Liver (tissue), 10 donors: ENCODE measurements at places on chromosomes 5 and 9. TPM values are rescaled to one million over a fixed set of nuclear protein-coding genes. Genes with fewer than 3 reads are reported as not detected.

The TAF11L2 gene
- total RNA-seq: not detected

- H3K4me1 ChIP-seq: no peaks in the 10 kb centered on the region
- H3K27me3 ChIP-seq: no peaks in the 10 kb centered on the region
- no peaks in the 10 kb centered on the region for H3K36me3 ChIP-seq
- DNase-seq: no peak
Measured at GRCh38 chr5:121497176-121497575, 354.5 kb upstream of the FTMT start.

The HEMGN gene
- 218 TPM for total RNA-seq

GRCh38 chr9:134323741-134324358, 2.4 kb upstream of the RXRA start:
- DNase-seq: no peak
- H3K27me3 ChIP-seq: no peaks in the 10 kb centered on the region
- peaks cover 37% of the 10 kb centered on the region for H3K4me1 ChIP-seq
- H3K4me3 ChIP-seq: no peak overlapping the region
- no peaks in the 10 kb centered on the region for H3K36me3 ChIP-seq

The CARD9 gene
- 5.3 TPM for total RNA-seq

DNA sequence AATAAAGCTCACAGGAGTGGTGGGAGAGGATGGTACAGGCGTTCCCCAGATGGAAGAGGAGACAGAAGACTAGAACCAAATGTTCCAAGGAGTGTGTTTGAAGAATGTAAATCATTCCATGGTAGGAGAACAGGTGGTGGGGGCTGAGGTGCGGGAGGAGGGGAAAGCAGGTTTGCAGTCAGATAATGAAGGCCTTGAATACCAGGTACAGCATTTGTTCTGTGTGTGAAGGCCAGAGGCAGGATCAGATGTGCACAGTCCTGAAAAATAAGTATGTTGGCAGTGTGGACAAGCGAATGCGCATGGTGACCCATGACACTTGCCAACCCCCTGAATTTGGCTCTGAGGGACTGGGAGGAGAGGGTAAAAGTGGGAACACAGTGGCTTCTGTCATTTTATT, 59.9 kb upstream of the ALDH1B1 start:
- DNase-seq: no peak
- no peaks in the 10 kb centered on the region for H3K27me3 ChIP-seq
- no peak overlapping the region for H3K27ac ChIP-seq
- H3K4me3 ChIP-seq: no peak overlapping the region
- no peaks in the 10 kb centered on the region for H3K4me1 ChIP-seq

- H3K27ac ChIP-seq: no peak overlapping the region
- H3K27me3 ChIP-seq: peaks cover 6% of the 10 kb centered on the region
- no peak overlapping the region for H3K4me3 ChIP-seq
- no peaks in the 10 kb centered on the region for H3K4me1 ChIP-seq
- no peaks in the 10 kb centered on the region for H3K36me3 ChIP-seq
- DNase-seq: no peak
Measured at GRCh38 chr5:107464416-107464815, 206.3 kb downstream of the EFNA5 start.

The CARTPT gene
- total RNA-seq: not detected

The SEC61B gene
- total RNA-seq: 122 TPM

DNA sequence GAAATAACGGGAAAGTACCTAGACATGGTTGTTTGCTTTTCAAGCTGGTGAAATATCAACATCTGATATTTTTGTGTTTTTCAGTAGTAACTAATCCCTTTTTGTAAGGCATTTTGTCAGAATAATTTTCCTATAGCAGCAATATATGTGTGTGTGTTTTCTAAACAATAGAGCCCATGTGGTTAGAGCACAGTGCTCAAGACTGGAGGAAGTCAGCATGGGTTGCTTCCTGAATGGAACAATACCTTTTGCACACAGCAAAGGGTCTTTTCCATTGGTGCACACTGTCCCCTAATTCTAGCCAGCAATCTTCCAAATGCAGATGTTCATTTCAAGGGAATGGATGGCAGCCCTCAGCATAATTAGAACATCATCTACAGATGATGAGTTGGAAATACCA, 270.1 kb downstream of the AOPEP start:
- no peaks in the 10 kb centered on the region for H3K36me3 ChIP-seq
- peak overlapping the region; percentile 96 for H3K27ac ChIP-seq
- no peak overlapping the region for H3K4me3 ChIP-seq
- no peak for DNase-seq
- H3K27me3 ChIP-seq: no peaks in the 10 kb centered on the region

GRCh38 chr5:6762116-6762515, 48.9 kb downstream of the TENT4A start:
- no peaks in the 10 kb centered on the region for H3K27me3 ChIP-seq
- H3K36me3 ChIP-seq: no peaks in the 10 kb centered on the region
- peaks cover 28% of the 10 kb centered on the region for H3K4me1 ChIP-seq
- no peak for DNase-seq
- H3K4me3 ChIP-seq: no peak overlapping the region

- no peaks in the 10 kb centered on the region for H3K36me3 ChIP-seq
- H3K4me3 ChIP-seq: no peak overlapping the region
Measured at GRCh38 chr9:128073253-128073886, 5.3 kb downstream of the SLC25A25 start.

GRCh38 chr9:14347406-14348122, 33.6 kb upstream of the NFIB start:
- peak overlapping the region; percentile 51 for H3K4me3 ChIP-seq
- peaks cover 51% of the 10 kb centered on the region for H3K4me1 ChIP-seq
- peaks cover 38% of the 10 kb centered on the region for H3K27me3 ChIP-seq
- no peak for DNase-seq
- no peaks in the 10 kb centered on the region for H3K36me3 ChIP-seq

GRCh38 chr5:170523142-170523551, 19.3 kb downstream of the KCNIP1 start:
- no peak for DNase-seq
- no peak overlapping the region for H3K4me3 ChIP-seq
- H3K27me3 ChIP-seq: no peaks in the 10 kb centered on the region
- no peaks in the 10 kb centered on the region for H3K4me1 ChIP-seq

DNA sequence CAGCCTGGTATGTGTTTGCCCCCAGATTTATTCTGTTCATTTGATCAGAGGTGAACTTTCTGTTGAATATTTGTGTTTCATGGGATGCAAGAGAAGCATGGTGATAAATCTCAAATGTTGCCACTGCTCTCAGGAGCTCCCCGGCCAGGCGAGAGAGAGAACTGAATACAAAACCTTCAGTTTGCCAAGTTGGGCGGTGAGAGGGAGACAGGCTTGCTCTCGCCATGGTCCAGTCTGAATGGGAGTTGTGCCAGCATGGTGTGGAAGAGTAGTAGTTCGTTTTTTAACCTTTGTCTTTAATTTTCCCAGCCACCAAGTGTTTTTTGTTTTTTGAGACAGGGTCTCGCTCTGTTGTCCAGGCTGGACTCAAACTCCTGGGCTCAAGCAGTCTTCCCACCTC, 2.7 kb downstream of the NTMT1 start:
- peaks cover 26% of the 10 kb centered on the region for H3K4me1 ChIP-seq
- no peak overlapping the region for H3K27ac ChIP-seq
- H3K27me3 ChIP-seq: no peaks in the 10 kb centered on the region

DNA sequence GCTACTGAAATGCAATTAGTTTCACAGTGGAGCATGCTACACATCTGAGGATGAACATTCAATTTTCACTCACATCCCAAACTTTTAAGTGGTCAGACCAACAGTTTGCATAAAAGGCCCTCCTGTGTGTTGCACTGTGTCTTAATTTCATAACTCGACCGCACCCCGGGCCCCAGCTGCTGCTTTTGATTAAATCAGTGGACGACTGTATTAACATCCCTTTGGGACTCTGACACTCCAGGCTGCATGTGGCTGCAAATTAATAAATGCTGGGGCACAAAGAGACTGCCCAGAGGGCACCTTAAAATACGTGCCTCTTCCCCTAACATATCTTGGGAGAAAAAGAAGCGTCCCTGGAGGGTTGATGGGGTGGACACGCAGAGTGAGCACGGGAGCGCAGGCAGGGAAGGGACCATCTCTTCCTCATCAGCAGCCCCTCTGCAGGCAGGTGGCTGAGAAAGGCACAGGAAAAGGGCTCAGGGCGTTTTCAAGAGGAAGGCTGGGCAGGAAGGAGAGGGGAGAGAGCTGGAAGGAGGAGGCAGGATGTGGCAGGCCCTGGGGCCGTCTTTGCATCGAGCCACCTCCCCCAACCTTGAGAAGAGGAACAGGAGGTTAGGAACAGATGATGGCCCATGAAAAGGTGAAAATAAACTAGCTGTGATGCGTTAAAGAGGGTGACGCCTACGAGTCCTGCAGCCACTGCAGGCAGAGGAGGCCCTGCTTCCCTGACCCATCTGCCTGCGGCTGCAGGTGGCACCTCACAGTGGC, 18.6 kb downstream of the MED10 start:
- no peak overlapping the region for H3K4me3 ChIP-seq
- DNase-seq: no peak
- no peaks in the 10 kb centered on the region for H3K36me3 ChIP-seq
- no peak overlapping the region for H3K27ac ChIP-seq

GRCh38 chr9:81371824-81372223, 317.5 kb downstream of the TLE1 start:
- H3K36me3 ChIP-seq: no peaks in the 10 kb centered on the region
- H3K4me1 ChIP-seq: no peaks in the 10 kb centered on the region
- no peaks in the 10 kb centered on the region for H3K27me3 ChIP-seq
- H3K27ac ChIP-seq: no peak overlapping the region
- DNase-seq: no peak

DNA sequence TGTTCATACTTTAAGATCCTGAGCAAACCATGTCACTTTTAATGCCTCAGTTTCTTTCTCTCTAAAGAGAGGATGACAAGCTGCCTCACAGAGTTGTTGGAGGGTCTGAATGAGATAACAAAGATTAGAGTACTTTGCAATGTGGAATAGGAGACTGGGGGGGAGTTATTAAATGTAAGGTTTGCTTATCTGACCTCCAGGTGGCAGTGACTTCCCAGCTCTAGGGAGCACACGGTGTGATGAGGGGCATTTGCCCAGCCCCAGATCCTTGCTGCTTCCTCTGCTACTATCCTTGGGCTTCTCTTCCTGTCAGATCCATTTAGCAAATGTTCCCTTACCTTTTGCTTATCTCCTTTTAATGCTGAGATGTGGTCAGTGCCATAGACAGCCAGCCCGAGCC, 30.7 kb downstream of the ENHO start:
- no peak overlapping the region for H3K27ac ChIP-seq
- no peaks in the 10 kb centered on the region for H3K36me3 ChIP-seq
- no peaks in the 10 kb centered on the region for H3K4me1 ChIP-seq
- H3K27me3 ChIP-seq: no peaks in the 10 kb centered on the region
- no peak overlapping the region for H3K4me3 ChIP-seq

The SLC27A4 gene
- 18.6 TPM for total RNA-seq

The PCAT7 gene
- total RNA-seq: 0.67 TPM

- no peaks in the 10 kb centered on the region for H3K36me3 ChIP-seq
- H3K4me3 ChIP-seq: peak overlapping the region; percentile 96
- DNase-seq: no peak
- H3K4me1 ChIP-seq: peaks cover 24% of the 10 kb centered on the region
- peak overlapping the region; percentile 96 for H3K27ac ChIP-seq
- H3K27me3 ChIP-seq: no peaks in the 10 kb centered on the region
Measured at GRCh38 chr9:86281593-86282076, 703 bp downstream of the ISCA1 start.

The TERT gene
- 0.14 TPM for total RNA-seq

The CXCL14 gene
- total RNA-seq: 2.7 TPM

DNA sequence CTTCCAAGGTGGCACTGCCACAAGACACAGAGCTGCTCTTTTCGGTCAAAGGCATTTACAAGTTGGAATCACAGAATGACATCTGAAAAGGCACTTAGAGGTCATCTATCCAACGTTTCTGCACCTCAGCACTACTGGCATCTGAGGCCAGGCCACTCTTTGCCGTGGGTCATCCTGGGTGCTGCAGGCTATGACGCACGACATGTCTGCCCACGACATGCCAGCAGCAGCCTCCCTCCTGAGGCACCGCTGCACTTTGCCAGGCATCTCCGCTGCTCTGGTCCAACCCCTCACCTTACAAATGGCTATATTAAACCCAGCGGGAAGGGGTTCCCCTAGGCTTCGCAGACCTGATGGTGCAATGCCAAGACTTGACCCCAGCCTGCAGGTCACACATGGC, 8.1 kb downstream of the SURF4 start:
- no peaks in the 10 kb centered on the region for H3K27me3 ChIP-seq
- H3K4me1 ChIP-seq: peaks cover 59% of the 10 kb centered on the region
- H3K27ac ChIP-seq: peak overlapping the region; percentile 71
- peaks cover 40% of the 10 kb centered on the region for H3K36me3 ChIP-seq
- no peak for DNase-seq

The SCGB3A2 gene
- total RNA-seq: not detected

- peak overlapping the region; percentile 0 for H3K27ac ChIP-seq
- H3K36me3 ChIP-seq: no peaks in the 10 kb centered on the region
- H3K4me1 ChIP-seq: no peaks in the 10 kb centered on the region
- no peaks in the 10 kb centered on the region for H3K27me3 ChIP-seq
Measured at GRCh38 chr5:150162142-150162513, 4.5 kb upstream of the CDX1 start.

DNA sequence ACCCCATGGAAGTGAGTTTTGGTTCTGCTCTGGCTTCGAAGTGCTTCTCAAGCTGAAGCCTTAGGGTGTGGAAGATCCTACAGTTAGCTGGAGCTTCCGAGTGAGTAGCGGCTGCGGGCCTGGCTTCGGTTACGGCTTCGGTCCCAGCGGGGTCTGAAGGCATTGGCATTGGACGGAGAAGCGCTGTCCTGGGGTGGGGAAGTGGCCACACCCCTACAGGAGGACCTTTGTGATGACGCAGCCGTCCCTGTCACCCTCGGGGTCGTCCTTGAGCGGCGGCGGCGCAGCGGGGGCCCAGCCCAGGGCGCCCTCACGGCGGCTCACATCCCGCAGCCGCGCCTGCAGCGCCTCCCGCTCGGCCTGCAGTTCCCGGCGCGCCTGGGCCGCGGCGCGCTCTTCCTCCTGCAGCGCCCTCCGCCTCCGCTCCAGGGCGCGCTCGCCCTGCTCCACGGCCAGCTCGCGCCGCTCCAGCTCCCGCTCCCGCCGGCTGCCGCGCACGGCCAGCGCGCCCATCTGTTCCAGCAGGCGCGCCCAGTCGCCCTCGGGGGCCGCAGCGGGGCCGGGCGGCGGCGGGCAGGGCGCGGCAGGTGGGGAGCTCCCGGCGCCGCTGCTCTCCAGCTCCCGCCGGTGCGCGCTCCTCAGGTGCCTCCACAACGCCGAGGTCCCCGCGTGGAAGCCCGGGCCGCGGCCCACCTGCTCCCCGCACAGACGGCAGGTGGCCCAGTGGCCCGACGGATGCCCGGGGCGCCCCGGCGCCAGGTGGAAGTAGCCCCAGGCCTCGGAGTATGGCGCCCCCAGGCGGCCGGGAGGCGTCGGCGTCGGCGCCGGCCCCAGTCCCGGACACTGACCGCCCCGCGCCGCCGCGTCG, 9.9 kb downstream of the ZBED3 start:
- H3K36me3 ChIP-seq: no peaks in the 10 kb centered on the region
- peaks cover 2% of the 10 kb centered on the region for H3K4me1 ChIP-seq
- peak overlapping the region; percentile 41 for H3K27ac ChIP-seq
- peak; percentile 85 for DNase-seq
- H3K27me3 ChIP-seq: no peaks in the 10 kb centered on the region

DNA sequence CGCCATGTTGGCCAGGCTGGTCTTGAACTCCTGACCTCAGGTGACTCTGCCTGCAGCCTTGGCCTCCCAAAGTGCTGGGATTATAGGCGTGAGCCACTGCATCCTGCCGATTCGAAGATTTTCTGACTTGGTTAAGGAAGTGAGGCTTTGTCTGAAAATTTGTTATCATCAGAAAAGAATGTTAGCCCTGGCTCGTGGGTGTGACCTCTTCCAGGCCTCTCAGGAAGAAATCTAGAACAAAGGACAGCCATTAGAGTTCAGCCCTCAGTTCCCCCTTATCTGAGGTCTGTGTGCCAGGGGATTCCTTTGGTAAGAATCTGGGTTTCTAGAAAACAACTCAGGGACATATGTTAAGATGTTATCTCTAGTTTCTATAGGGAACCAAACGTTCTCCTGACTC, 6.2 kb downstream of the OR2S2 start:
- DNase-seq: no peak
- H3K27ac ChIP-seq: no peak overlapping the region
- H3K36me3 ChIP-seq: no peaks in the 10 kb centered on the region
- no peaks in the 10 kb centered on the region for H3K27me3 ChIP-seq

The RANBP17 gene
- 10.8 TPM for total RNA-seq
